Stimulated activated CD8-positive, alpha-beta memory T cell treated with anti-CD3 and anti-CD28 coated beads, Interleukin-4, amount 100 ng/mL, for 1 hour (primary cell): ENCODE measurements at places on chromosomes 7 and 10.

- DNase-seq = no peak
Measured at GRCh38 chr10:129967579-129968019, 3.5 kb upstream of the EBF3 start.

DNA sequence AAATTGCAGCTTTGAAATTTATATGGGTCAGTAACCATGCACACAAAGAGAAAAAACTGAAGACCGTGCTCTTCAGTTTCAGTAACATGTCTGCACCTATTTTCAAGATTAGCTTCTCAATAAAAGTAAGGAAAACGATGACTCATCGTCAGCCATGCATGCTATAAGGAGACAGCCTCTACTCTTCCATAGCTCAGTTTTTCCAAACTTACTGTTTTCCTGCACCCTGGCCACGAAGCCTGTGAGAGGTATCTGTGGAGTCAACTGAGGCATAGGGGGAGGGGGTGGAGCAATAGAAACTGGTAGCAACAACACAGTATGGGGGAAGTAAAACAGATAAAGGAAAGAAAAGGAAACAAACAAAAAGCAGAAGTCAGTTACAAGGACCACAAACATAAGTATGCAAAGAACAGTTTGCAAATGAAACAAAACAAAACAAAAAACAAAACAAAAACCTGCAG lies 58.0 kb downstream of the PDSS1 start:
- no peak for DNase-seq

DNA sequence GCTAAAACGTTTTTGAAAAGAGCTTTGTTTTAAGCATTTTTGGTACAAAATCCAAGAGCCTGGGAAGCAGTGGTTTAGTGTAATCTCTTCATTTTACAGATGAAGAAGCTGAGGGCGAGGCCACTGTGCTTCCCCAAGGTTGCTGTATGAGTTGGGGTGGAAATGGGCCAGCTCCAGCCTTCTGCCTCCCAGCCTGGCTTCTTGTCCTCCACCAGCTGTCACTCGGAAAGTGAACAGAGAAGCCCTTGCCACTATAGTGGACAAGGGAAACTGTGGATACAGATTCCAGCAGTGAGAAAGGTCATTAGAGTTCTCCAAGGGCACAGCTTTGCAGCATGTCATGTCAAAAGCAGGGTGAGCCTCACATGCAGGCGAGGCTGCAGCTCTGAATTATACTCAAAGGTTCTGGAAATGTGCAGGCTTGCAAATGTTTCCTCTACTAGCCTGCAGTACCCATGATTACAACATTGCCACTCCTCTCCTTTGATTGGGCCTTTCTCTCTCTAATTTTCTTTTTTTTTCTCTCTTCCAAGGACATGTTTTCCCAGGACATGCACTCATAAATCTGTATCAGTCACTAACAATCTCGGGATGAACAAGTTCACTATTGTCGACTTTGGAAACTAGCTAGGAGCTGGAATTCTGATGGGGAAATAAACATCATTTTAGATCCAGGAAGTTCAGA lies 33.0 kb downstream of the BAMBI start:
- no peak for DNase-seq

DNA sequence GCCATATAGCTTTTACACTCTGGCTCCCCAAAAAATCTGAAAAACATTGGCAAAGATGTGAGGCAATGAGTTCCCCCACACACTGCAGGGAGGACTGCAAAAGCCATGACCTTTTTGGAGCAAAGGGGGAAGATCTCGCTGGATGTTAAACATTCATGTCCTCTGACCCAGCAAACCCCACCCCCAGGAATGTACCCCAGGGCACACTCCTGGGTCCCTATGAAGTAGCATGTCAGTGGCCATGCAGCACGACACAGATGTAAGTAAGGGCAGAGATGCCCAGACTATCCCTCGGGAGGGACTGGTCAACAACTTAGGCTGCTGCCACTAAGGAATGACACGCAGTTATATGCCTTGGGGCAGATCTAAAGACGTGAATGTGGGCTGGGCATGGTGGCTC lies 100.6 kb downstream of the DLG5 start:
- no peak for DNase-seq

DNA sequence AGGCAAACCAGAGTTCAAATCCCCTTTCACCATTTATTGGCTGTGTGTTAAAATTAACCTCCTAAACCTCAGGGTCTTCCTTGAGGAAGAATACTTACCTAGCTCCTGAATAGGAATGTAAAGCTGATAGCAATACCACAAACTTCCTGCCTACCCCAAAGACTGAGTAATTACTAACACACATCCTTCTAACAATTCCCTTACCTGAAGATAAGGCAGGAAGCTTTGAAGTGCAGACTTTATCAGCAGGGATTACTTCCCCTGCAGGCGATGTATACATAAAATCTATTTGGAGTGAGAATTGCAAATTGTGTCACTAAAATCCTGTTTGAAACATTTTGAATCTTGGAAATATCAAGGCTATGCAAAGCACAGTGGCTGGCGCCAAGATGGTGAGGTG lies 21.2 kb downstream of the EVX1 start:
- DNase-seq = no peak

DNA sequence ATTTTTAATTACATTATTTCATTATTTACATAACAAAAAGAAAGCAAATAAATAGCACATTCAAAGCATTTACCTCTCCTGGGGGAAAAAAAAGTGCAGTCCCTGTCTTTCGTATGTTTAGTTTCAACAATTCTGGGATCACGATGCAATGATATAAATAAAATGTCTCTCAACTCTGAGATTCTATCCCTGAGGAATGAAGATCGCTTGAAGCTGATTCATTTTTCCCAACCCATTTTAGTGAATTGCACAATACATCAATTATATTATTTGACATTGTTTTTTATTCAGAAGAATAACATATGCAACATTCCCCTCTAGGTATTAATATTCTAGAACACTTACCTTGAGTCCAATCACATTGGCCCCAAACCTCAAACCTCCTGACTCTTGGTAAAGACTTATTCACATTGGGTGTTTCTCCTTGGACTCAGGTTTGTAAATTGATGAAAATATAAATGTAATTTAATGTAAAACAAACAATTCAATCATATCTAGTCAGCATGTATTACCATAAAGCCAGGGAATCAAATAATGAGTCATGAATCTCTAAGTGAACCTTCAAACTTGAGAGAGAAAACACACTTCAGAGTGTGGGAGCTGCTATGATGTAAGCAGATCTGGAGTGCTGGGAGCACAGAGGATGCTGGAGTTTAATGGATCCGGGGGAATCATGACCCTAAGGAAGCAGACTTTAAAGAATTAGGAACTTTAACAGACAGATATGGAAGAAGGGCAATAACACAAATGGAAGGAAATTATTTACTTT lies 5.3 kb upstream of the SCIN start:
- no peak for DNase-seq

DNA sequence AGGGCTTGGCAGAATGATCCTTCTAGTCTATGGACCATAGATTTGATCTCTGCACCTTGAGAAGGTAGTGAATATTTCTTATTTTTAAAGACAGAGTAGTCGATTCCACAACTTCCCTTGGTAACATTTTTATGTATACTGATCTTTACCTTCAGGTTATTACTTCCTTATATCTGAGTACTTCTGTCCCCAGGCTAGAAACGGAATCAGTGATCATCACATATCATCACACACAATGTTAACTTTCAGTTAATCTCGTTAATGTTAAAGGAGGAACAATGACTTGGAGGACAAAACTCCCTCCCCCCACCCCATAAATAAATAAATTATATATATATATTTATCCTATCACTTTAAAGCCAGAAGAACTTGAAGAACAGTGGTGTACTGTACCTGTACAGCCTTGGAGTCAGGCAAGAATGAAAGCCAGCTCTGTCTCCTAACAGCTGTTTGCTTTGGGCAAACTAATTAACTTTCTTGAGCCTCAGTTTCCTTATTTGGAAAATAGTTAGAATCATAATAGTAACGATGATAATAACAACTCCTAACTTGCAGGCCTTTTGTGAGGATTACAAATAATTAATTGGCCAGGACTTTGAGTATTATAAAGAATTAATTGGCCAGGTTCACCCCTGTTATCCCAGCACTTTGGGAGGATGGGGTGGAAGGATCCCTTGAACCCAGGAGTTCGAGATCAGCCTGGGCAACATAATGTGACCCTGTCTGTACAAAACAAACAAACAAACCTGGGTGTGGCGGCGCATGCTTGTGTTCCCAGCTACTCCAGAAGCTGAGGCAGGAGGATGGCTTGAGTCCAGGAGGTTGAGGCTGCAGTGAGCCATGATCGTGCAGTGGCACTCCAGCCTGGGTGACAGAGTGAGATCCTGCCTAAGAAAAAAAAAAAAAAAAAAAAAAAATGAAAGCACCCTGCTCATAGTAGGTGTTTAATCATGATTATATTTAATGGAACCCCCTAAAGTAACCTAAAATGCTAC lies 63.5 kb downstream of the SAMD9 start:
- no peak for DNase-seq

GRCh38 chr7:151859111-151859947 lies 17.6 kb downstream of the PRKAG2 start:
- DNase-seq = no peak

GRCh38 chr7:32870298-32870697 lies 21.3 kb downstream of the KBTBD2 start:
- no peak for DNase-seq

DNA sequence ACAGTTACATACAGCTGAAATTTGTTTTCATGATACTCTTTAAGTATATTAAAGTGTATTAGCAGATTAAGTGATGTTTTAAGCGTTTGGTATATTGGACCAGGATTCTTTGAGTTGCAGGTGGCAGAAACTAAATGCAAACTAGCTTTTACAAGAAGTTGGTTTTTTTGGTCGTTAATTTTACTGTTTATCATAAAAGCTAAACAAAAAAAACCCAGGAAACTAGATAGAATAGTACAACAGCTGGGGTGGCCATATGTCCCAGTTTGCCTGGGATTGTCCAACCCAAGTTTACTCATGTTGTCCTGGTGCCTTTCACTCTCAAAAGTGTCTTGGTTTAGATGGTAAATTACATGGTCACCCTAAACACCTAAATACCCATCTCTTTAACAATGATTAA lies 108.7 kb downstream of the PHTF2 start:
- DNase-seq = no peak
